ENCODE measurements at places on chromosomes 5 and 9. TPM values are rescaled to one million over a fixed set of nuclear protein-coding genes. Genes with fewer than 3 reads are reported as not detected.

DNA sequence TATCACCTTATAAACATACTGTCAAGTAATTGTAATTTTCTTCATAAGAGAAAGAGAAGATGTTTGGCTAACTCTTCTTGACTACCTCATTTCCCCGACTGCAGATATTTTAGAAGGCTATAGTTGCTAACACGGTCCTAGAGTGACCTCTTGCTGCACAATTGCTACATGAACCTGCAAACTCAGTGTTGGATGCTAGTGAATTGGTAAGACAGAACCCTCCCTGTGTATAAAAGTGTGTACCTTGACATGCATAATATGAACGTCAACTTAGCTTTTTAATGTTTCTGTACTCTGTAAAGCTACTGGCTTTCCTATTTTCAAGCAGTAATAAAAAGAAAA lies 46.7 kb upstream of the CER1 start:
- no peak for DNase-seq

GRCh38 chr5:149674686-149675085 lies 55.4 kb upstream of the PPARGC1B start:
- no peak for DNase-seq

DNA sequence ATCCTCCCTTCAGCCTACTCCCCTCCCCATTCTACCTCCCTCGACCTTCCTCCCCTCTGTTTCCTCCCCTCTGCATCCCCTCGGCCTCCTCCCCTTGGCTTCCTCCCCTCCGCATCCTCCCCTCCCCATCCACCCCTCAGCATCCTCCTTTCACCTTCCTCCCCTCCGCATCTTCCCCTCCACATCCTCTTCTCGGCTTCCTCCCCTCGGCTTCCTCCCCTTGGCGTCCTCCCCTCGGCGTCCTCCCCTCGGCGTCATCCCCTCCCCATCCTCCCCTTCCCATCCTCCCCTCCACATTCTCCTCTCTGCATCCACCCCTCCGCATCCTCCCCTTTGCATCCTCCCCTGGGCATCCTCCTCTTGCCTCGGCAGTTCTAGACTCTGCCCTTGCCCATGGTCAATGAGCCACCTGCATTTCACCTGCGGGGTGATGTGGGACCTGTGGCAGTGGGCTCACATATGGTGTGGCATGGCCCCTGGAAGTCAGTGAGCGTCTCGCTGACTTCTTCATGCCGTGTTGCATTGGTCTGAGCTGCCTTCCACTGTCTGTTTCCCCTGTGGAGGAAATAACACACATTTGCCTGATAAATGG lies 113.0 kb downstream of the WNK2 start:
- no peak for DNase-seq

The KDM3B gene
- total RNA-seq: 78.3 TPM

DNA sequence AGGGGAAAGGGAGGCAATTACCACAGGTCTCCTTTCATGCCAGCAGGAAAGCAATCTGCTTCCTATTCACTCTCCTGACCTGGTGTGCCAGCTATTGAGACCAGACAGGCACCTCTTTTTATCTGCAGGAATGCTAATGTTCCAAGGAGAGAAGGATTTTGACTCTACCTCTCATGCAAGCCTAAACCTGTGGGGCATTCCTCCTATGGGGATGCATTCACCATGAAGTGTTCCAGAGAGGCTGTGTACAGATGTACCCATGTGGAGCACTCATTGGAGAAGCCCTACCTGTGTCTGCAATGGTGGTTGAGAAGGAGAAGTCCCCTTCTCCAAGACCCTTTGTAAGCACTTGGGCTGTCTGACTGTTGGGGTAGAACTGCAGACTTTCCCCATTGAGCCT lies 45.4 kb upstream of the EDIL3 start:
- DNase-seq: no peak

The IL13 gene
- 0.30 TPM for total RNA-seq

- DNase-seq: no peak
Measured at GRCh38 chr5:87887247-87887646, 381.4 kb downstream of the TMEM161B start.

GRCh38 chr9:115191667-115192066 lies 73.7 kb upstream of the TNC start:
- no peak for DNase-seq

- no peak for DNase-seq
Measured at GRCh38 chr5:169923988-169924387, 56.3 kb downstream of the INSYN2B start.

The SV2C gene
- not detected for total RNA-seq

- DNase-seq: no peak
Measured at GRCh38 chr5:148063861-148064260, at the start of gene SPINK5. Gene SPINK5, plus strand, starts transcription at chr5:148063980. Its CDS starts 65 bp downstream, at chr5:148064045.

Measured in T-cell (primary cell).